ENCODE measurements at places on chromosomes 7 and 10.

- DNase-seq = no peak
Observed at GRCh38 chr10:85045046-85045445, 716.7 kb downstream of the CCSER2 start.

DNA sequence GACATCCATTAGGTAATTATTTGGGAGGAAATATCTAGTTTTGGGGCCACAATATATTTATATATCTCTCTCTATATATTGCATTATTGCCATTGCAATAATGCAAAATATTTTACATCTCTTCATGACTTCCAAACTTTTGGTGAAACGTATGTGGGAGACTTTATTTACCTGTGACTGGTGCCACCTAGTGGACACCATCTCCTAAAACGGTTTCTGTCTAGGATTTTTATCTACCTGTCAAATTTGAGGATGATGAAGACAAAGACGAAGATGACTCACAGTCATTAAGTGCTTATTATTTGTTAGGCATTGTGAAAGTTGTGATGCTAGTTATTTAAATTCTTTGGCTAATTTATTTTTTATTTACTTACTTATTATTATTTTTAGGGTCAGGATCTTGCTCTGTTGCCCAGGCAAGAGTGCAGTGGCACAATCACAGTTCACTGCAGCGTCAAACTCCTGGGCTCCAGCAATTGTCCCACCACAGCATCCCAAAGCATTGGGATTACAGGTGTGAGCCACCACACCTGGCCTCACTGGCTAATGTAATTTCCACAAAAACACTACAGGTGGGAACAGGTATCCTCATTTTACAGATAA lies 18.7 kb upstream of the CBLL1 start:
- no peak for DNase-seq

DNA sequence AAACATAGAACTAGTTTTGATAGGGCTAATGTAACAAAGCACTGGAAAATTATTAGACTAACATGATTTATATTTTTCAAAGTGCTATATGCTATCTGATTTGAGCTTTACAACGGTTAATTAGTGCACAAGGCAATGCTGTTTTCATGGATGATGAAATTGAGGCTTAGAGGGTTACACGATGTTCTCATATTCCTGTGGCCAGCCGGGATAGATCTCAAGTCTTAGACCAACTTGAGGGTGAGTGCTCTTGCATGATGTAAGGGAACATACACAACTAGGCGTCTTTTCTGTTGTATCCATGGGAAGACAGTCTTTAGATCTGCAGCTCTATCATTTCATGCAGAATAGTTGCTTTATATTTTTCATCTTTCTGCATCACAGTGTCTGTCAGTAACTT lies 4.1 kb downstream of the PRPF18 start:
- no peak for DNase-seq

DNA sequence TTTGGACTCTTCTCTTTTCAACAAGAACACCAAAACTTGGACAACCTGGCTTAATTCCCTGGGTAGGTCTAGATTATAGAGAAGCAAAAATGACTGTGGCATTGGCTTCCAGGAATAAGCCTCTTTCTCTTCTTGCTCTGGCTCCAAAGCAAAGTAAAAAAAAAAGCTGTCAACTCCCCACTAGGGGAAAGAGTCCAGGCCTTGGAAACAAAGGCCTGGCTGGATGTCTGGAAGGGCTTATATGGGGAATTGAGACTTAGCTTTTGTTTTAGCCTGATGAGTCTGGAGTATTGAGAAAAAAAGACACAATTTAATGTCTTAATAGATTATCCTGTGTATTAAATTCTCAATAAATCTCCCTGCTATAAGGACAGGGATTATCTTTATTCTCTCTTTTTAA lies 300.6 kb downstream of the SORCS3 start:
- no peak for DNase-seq

DNA sequence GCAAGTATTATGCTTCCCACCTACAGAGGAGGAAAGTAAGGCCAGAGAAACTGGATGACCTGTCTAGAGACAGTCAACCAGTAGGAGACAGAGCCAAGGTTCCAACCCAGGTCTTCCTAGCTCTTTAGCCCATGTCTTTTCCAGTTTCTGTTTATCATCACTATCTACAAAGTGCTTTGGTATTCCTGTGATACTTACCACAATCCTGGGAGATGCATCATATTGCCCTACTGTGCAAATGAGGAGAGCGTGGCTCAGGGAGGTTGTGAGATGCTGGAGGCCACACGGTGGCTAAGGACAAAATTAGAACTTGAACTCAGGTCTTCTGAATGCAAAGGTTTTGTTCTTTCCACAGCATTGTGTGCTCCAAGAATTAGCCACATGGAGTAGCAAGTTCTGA lies 11.2 kb upstream of the PLEKHA1 start:
- no peak for DNase-seq

DNA sequence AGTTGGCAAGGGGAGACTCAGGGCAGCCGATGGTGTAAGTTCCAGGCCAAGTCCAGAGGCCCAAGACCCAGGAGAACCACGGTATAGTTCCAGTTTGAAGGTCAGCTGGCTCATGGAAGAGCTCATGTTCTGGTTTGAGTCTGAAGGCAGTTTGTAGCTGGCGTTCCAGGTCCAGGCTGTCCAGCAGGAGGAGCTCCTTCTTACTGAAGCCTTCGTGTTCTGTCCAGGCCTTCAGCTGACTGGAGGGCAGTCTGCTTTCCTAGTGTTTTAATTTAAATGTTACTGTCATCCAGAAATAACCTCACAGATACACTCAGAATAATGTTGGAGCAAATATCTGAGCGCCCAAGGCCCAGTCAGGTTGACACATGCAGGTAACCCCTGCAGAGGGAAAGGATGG lies 4.2 kb downstream of the SUN1 start:
- no peak for DNase-seq
